LNCaP clone FGC (cell line): ENCODE measurements at places on chromosomes 1 and 21.

DNA sequence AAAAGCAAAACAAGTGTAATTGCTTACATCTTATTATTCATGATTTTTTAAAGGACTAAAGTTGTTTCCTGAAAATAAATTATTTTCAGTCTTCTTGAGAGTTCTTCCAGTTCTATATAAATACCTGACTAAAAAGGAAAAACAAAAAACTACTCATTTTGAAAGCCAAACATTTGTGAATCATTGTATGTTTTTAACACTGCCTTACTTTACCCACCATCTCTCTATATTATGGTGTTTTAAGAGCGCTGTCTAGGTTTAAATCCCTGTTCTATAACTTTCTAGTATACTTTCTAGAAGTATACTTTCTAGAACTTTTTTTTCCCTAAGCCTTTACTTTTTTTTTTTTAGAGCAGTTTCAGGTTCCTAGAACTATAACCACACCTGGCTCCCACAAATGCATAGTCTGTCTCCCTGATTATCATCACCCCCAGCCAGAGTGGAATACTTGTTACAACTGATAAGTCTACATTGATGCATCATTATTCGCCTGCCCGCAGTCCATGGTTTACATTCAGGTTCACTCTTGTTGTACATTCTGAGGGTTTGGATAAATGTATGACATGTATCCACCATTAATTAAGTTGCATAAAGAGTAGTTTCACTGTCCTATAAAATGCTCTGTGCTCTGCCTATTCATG is 9.8 kb downstream of the RSBN1 start:
- no peak for DNase-seq

DNA sequence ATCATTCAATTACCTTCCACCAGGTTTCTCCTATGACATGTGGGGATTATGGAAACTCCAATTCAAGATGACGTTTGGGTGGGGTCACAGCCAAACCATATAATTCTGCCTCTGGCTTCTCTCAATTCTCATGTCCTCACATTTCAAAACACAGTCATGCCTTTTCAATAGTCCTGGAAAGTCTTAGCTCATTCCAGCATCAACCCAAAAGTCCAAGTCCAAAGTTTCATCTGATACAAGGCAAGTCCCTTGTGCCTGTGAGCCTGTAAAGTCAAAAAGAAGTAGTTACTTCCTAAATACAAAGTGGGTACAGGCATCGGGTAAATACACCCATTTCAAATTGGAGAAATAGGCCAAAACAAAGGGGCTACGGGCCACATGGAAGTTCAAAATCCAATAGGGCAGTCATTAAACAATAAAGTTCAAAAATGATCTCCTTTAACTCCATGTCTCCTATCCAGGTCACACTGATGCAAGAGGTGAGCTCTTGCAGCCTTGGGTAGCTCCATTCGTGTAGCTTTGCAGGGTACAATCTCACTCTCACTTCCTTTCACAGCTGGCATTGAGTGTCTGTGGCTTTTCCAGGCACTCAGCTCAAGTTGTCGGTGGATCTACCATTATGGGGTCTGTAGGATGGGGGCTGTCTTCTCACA is 112.9 kb downstream of the FCRL5 start:
- DNase-seq, result no peak

DNA sequence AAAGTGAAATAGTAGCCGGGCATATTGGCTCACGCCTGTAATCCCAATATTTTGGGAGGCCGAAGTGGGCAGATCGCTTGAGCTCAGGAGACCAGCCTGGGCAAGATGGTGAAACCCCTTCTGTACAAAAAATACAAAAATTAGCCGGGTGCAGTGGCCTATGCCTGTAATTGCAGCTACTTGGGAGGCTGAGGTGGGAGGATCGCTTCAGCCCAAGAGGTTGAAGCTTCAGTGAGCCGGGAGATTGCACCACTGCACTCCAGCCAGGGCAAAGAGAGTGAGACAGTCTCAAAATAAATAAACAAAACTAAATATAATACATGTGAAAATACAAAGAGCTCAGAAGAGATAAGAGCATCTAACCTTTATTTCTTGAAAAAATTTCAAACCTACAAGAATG is 2.3 kb upstream of the MSTO1 start:
- DNase-seq, result no peak

DNA sequence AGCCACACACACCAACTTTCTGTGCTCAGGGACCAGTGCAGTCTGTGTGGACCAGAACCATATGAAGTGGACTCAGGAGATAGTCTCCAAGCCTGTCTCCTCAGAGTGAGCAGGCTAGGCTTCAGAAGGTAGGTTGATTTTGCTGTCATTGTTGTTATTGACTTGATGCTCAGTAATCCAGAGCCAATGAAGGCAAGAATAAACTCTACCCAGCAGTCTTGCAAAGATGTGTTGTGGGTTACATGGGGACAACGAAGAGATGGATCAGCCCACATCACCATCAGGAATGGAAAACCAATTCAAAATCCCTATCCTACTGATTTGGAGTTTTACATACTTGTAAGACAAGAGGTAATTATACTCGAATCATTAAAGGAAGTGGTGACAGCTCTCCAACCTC is 37.4 kb downstream of the PHC2 start:
- no peak for DNase-seq

- DNase-seq, result peak; percentile 86
Observed at GRCh38 chr1:151372058-151372934, at the start of gene SELENBP1. TSS of gene SELENBP1 (minus strand) at chr1:151372705. CDS start at chr1:151372641, 64 bp downstream.

GRCh38 chr1:26618561-26618960 is 77.3 kb upstream of the ARID1A start:
- no peak for DNase-seq

- DNase-seq, result peak; percentile 50
Observed at GRCh38 chr21:35840197-35840799, 220.0 kb downstream of the SETD4 start.

GRCh38 chr1:17637055-17637454 is 97.6 kb downstream of the ARHGEF10L start:
- no peak for DNase-seq

- DNase-seq, result no peak
Observed at GRCh38 chr1:3125078-3125477, 56.1 kb downstream of the PRDM16 start.

GRCh38 chr1:182299728-182300616 is 91.6 kb downstream of the GLUL start:
- DNase-seq, result no peak

DNA sequence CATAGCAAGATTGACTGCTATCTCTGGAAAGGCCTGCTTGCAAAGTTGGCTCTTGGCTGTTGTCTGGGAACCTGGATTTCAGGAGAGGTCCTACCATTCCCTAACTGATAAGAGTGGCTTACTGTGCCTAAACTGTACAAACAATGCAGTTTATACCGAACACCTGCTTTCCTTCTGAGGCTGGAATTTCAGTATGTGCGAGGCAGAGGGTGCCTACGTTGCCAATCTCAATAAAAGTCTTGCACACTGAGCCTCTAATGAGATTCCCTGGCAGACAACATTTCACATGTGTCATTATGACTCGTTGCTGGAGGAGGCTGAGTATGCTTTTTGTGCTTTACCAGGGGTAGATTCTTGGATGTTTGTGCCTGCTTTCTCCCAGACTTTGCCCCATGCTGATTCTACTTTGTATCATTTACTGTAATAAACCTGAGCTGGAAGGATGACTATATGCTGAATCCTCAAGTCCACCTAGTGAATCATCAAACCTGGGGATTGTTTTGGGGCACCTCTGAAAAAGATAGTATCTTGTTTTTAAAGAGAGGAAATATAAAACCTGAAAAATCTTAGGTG is 58.9 kb upstream of the GNG4 start:
- no peak for DNase-seq

GRCh38 chr1:243819438-243819839 is 30.6 kb downstream of the AKT3 start:
- DNase-seq, result no peak

DNA sequence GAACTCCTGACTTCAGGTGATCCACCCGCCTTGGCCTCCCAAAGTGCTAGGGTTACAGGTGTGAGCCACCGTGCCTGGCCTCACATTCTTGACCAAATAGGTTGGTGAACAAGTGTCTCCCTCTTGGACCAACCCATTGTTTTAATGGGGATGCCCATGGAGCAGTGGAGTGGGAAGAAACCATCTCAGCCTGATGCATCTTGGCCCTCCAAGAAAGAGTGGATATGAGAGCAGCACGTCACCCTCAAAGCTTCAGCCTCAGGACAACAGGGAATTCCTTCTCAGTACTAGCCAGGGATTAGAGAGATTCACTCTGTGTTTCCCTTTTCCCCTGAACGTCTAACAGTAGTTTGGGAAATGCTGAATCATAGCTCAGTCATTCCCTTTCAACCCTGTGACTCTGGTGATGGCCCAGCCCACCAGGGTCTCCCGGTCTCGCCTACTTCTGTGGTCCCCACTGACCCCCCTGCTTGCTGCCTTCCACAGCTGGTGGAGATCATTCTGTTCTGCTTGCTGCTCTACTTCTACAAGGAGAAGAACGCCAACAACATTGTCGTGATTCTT is 37.4 kb downstream of the NIPAL3 start:
- DNase-seq, result no peak

- DNase-seq, result no peak
Observed at GRCh38 chr1:156100205-156100995, 14.1 kb upstream of the LMNA start.

DNA sequence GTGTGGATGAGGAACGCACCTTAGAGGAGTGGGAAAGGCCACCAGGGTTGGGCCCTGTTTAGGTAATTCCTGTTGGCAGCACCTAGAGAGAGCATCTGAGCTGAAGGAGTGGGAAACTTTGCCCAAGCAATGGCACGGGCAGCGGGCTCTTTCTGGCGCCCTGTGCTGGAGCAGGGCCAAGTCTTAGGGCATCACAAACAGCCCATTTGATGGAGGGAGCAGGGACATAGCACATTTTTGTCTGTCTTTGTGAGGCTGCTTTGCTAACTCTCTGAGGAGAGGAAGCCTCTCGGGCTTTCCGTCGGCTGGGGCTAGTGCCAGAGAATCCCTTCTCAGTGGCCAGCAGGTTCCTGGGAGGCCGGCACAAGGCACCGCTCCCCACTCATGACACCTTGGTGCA is 22.5 kb upstream of the CNTN2 start:
- no peak for DNase-seq

- DNase-seq, result peak; percentile 98
Observed at GRCh38 chr1:184483101-184483683, 96.4 kb downstream of the C1orf21 start.

DNA sequence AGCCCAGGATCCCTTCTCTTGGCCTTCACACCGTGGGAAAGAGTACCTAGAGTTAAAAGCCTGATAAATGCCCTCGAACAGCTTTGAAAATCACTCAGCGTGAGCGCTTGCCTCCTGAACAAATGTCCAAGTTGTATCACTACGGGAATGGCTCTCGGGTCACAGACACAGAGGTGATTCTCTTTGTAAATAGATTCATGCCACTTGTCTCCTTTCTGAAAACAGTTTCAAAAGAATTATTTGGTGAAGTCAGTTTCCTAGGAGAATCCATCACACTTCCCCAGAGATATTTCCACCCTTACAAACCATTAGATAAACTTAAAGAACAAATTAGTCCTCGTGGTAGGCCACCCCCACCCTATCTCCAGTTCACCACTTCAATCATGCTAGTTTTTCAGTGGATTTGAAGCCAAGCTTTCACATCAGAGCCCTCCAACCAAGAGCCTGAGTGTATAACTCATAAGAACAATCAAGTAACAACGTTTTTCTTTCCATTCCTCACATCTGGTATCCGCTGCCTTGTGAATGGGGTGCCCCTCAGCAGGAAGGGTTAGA is 132.9 kb downstream of the SLC30A10 start:
- DNase-seq, result no peak

DNA sequence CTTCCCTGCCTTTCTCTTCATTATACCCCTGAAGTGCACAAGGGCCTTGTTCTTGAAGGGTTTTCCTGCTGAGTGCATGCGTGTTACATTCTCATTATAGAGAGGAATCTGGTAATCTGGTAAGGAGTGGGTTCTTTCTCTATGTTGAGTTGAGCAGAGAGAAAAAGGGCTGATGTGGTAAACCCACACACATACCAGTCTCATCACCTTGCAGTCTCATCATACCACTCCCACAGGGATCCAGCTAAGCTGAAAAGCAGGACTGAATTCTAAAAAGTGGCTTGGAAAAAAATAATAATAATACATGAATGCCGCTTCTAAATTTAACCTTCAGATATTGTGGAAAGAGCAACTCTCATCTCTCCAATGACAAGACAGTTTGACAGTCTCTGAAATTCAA is 10.5 kb upstream of the HTR1D start:
- DNase-seq, result no peak

GRCh38 chr1:75937034-75937433 is 4.8 kb upstream of the ASB17 start:
- DNase-seq, result no peak

- no peak for DNase-seq
Observed at GRCh38 chr1:25702101-25702775, 85.6 kb downstream of the MAN1C1 start.

DNA sequence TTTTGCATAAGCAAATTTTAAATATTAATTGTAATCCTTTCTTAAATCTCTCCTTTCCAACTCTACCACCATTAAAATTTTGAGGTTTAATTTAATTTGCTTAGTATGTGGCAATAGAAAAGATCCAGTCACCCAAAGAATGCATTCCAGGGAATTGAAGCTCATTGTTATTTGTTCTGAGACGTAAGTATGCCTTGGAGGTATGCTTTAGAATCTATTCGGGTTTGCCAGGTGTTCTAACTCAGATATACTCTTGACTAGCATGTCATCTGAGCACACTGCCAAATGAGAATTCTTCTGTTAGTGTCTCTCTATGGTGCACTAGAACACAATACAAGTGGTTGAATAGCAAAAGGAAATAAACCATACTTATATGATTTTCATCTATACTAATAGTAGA is 813.6 kb upstream of the ADGRL2 start:
- DNase-seq, result no peak

- no peak for DNase-seq
Observed at GRCh38 chr1:50735443-50735842, 224.6 kb downstream of the FAF1 start.

- DNase-seq, result no peak
Observed at GRCh38 chr21:45630066-45630694, 13.3 kb upstream of the PCBP3 start.

DNA sequence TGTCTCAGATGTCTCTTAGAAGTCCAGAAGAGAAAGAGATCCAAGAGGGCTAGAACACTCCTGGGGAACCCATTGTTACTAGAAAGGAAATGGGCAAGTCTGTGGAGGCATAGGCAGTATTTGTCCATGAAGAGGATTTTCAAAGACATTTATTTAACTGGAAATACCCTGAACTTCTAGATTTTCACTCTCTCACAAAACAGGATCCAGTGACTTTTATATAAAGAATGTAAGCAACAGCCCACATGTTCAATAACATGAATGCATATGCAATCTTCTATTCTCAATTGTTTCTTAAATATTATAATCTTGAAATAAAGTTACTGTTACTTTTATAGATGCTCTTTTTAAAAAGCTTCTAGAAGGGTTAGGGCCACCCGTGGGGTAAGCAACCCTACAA is 53.4 kb downstream of the TBX15 start:
- DNase-seq, result no peak
